Suppressor macrophage (primary cell): ENCODE measurements at places on chromosomes 11 and 22.

GRCh38 chr11:12453243-12453642 lies 75.9 kb downstream of the PARVA start:
- no peak for DNase-seq

GRCh38 chr11:114511079-114511478 lies 48.6 kb downstream of the NXPE1 start:
- DNase-seq: no peak

DNA sequence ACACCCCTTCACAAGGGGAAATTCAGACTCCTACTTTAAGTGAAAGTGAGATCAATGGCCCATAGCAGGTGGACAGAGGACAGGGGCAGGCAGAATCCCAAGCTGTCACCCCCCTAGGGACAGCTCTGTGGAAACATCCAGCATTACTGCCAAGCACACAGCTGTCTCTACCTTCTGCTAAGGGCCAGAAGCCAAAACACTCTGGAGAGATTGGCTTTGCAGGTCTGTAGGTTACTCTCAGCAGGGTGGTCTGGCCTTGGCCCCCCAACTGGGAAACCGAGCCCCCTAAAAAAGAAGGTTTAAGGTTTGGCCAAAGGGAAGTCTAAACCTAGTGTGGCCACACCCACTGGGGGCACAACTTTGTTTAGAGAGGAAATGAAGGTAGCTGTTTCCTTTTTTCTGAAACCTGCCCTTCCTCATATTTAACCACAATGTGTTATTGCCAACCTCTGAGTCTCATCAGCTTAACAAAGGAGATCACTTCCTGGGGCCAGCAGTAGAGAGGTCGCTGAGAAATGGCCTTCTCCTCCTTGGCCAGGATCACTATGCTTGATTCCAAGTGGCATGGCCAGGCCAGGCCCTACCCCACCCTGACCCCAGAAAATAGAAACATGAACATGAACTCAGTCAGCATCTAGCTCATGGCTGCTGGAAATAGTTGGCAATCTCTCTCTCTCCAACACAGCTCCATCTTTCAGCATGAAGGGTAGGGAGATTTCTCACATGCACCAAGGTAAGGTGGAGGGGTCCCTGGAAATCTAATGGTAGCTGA lies 25.9 kb upstream of the SCARF2 start:
- peak; percentile 32 for DNase-seq

GRCh38 chr11:72349616-72350218 lies 84.6 kb downstream of the CLPB start:
- DNase-seq: no peak

- DNase-seq: no peak
These were observed 7.0 kb downstream of the PC start for GRCh38 chr11:66951135-66951534.

DNA sequence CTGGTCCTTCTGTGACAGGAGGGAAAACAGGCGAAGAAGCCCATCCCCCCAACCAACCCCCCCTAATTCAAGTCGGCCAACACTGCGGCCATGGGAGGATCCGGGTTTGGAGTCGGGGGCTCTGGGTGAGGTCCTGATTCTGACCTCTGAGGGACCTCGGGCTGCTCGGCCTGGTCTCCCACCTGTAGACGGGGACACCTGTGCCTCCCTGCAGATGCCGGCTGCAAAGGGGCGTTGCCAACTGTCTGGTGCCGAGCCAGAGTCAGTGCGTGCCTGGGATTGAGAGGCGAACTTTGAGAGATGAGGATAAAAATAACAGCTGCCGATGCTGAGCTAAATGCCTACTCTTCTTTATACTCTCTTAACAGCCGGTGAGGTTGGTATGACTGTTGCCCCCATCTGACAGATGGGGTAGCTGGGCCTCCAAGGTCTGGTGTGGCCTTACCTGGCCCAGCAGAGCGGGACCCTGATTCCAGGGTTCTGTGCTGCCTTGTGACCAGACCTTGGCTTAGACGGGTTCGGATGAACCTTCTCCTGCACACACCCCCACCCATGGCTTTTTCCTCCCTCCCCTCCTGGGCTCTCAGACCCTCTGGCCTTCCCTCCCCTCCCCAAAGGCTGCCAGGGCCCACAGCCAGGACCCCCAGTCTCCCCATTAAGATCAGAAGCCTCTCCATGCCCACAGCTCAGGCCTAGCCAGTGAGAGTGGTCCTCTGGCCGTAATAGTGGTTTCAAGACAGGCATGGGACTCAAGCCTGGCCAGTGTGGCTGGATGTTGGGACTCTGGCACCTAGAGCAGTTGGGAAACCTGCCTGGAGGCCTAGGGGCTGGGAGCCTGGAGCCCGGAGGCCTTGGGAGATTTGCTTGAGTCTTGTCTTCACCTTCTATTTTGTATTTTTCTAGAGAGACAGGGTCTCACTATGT lies 41.7 kb downstream of the KCNJ4 start:
- DNase-seq: no peak

GRCh38 chr11:47004595-47005033 lies 68.1 kb downstream of the CSTPP1 start:
- DNase-seq: peak; percentile 57

GRCh38 chr22:37739611-37740049 lies 42.8 kb downstream of the TRIOBP start:
- DNase-seq: peak; percentile 90

DNA sequence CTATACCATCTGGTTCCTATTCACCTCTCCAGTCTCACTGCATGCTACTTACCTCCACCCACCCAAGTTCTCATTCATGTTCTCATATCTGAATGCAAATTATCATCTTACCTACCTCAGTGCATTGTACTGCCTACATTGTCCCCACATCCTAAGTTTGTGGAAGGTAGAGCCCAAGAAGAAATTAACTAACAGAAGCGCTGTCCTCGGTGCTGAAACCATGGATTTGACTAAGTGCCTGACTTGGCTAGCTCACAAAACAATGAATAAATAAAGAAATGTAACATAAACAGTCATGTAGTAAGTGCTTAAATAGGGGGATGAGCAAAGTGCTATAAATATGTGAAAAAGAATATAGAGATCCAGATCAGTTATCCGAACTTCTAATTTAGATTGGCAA lies 63.2 kb downstream of the GRIA4 start:
- DNase-seq: peak; percentile 66

DNA sequence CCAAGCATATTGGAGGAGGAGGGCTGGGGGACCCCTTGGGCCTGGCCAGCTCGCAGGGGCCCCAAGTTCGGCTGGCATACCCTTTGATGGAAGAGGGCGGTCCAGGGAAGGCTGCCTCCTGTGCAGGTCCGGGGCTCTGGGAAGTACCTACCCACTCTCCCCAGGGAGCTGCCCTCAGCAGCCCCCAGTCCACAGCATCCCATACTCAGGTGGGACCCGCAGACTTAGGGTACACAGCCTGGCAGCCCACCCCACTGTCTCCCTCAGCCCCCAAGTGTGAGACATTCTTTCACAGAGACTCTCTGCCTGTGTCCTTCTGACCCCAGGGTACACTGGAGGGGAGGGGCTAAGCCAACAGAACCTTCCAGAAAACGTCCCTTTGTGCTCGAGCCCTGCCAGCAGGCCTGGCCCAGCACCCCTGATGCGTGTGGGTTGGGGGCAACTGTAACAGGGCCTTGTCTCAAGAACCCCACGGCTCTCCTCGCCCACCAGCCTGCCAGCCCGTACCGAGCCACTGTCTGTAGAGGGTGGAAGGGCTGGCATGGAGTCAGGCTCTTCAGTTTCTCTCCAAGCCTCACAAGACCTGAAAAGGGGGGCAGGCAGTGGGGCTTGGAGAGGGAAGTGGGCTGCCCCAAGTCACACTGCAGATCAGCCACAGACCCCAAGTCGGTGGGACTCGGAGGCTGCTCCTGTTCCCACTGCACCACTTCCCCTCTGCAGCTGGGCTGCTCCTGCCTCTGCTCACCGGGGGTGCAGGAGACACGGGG lies 7.0 kb upstream of the TNFRSF13C start:
- DNase-seq: no peak

- DNase-seq: no peak
These were observed 104.7 kb downstream of the PLEKHA7 start for GRCh38 chr11:16909359-16910035.

DNA sequence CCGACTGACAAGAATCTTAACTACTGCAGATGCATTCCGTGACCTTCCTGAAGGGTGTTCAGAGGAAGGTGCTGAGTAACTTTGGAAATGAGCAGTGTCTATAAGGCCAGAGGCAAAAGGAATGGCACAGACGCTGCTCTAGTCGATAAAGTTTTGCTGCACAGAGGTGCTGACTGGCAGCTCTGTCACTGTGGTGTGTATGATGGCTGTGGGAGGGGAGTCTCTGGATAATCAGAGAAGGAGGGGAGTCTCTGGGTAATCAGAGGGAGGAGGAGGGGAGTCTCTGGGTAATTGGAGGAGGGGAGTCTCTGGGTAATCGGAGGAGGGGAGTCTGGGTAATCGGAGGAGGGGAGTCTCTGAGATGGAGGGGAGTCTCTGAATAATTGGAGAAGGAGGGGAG lies 18.4 kb downstream of the PTDSS2 start:
- DNase-seq: no peak

- DNase-seq: no peak
These were observed 68.6 kb downstream of the MICAL2 start for GRCh38 chr11:12179019-12179418.

DNA sequence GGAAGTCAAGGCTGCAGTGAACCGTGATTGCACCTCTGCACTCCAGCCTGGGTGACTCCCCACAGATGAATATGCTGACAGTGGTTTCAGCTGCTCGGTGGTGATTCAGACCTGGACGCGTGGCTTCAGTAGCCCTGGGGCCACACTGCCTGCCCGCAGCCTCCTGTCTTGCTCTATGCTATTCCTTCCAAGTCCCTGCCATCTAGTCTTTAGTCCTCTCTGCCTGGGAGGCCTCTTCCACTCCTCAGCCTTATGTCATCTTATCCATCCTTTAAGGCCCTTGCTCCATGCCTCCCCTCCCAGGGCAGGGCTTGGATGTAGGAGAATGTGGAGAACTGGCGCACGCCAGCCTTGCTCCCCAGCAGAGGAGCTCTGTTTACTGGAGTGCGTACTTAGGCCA lies 23.0 kb downstream of the YDJC start:
- no peak for DNase-seq

DNA sequence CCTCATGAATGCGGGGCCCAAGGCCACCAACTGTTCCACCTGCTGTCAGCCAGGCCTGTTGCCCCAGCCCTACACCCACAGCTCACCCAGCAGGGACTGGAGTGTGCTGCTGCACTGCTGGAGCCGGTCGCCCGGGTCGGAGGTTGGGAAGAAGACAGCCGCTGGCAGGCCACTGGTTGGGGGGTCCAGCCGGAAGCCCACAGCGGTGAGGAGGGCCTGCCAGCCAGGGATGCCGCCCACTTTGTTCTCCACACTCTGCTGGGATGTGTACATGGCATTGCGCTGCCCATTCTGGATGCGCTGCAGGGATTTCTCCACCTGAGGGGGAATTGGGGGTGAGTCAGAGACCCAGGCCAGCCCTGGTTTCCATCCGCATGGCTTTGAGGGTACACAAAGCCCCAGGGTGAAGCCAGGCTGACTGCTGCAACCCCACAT lies 74.2 kb upstream of the PITPNB start:
- no peak for DNase-seq

DNA sequence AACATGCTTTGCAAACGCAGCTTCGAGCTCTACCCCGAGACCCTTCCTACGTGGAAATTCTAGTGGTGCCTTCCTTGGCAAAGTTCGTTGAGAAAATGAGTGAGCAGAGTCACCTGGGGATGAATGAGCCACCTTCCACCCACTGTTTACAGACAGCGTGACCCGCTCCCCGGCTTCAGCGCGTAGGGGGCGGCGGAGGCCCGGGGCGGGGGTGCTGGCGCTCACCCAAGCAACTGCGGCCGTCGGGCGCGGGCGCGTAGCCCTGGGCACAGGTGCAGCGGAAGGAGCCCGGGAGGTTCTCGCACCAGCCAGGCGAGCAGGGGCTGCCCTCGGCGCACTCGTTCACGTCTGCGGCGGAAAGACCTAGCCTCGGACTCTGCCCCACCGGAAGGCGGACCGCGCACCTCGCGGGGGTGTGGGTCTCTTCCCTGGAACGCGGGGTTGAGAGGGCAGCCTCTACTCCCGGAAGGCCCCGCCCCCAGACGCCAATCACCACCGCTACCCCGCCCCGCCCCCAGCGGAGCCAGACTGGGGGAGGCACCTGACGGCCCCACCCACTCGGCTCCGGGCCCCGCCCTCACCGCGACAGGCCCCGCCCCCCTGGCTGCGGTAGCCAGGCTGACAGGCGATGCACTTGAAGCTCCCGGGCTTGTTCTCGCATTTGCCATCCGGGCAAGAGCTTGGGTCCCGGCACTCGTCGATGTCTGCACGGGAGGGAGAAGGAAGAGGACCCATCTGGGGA lies 11.8 kb downstream of the LTBP3 start:
- peak; percentile 95 for DNase-seq

DNA sequence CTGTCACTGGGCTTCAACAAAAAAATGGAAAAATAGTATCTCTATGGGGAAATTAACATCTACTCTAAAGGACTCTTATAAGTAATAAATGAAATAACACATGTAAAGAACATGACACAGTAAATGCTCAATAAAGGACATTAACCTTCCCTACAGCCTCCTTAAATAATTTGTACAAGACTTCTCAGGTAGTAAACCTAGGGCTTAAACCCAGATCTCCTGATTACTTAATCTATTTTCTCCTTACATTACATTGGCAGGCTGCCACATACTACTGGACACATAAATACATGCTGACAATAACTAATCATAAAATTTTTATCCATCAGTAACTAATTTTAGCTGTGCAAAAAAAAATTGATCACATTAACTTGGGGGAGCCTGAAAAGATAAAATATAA lies 4.9 kb downstream of the AMBRA1 start:
- peak; percentile 24 for DNase-seq

GRCh38 chr11:84922836-84923235 lies 704.3 kb downstream of the DLG2 start:
- no peak for DNase-seq

DNA sequence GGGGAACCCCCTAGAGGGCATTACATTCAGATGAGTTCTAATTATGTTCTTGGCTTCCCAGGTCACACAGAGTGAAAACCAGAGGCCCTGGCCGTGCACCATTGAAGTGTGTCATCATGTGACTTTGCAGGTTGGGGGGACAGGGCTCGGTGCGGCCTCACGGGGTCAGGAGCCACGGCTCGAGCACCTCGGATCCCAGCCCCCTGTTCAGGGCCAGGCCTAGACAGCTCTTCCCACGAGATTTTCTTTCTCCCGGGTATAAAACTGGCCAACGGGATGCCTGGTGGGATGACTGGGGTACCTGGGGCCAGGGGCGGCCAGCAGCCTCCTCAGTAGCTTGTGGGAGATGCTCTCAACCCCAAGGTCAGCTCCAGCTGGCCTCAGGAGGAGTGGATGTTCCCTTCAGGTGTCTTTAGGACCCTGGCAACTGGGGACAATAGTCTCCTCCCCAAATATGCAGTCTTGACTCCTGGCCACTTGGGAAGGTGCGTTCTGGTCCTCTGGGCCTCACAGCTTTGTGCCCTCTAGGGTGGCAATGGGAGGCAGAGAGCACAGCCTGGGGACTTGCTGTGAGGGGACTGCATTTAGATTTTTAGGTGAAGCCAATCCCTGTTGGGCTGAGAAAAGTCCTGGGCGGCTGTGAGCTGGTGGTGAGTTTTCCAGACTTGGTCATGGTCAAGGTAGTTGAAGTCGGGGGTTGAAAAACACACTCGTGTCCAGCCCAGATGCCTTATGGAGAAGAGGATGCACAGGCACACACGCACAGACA lies 95.6 kb downstream of the KCNQ1 start:
- no peak for DNase-seq

- DNase-seq: no peak
These were observed 68.3 kb upstream of the MYO18B start for GRCh38 chr22:25673713-25674112.
